H4 (cell line): ENCODE measurements at places on chromosomes 3 and 15. TPM values are rescaled to one million over a fixed set of nuclear protein-coding genes. Genes with fewer than 3 reads are reported as not detected.

DNA sequence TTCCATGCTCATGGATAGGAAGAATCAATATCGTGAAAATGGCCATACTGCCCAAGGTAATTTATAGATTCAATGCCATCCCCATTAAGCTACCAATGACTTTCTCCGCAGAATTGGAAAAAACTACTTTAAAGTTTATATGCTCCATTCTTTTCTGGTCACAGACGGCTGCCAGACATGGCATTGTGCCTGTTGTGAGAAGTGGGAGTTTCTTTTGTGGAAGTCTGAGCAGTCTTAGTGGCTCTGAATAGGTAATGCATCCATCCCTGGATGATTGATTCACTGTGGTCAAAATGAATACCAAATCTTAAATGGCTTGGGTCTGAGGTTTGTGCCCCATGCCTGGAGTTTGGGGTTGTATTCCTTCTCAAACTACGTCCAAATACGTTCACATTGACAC lies 274.5 kb upstream of the AZI2 start:
- no peak for DNase-seq

The CA12 gene
- total RNA-seq: 24.2 and 27.4 TPM in 2 replicates

DNA sequence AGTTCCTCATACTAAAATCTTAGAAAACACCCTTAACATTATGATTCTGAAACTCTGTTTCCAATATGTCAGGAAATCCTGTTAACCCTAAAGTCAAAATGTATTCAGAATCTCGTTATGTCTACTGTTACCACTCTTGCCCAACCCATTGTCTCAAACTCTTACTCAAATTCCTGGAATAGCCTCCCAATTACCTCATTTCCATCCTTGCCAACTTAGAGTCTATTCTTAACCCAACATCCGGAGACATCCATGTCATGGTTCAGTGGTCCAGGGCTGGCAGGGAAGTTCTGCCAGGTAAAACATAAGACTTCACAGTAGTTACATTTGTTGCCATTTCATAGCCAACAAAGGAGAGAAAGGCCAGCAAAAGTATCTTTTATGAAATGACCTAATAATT lies 593.9 kb downstream of the PYDC2 start:
- DNase-seq: peak; percentile 18

GRCh38 chr3:111571907-111572460 lies 23.2 kb downstream of the ZBED2 start:
- no peak for DNase-seq

DNA sequence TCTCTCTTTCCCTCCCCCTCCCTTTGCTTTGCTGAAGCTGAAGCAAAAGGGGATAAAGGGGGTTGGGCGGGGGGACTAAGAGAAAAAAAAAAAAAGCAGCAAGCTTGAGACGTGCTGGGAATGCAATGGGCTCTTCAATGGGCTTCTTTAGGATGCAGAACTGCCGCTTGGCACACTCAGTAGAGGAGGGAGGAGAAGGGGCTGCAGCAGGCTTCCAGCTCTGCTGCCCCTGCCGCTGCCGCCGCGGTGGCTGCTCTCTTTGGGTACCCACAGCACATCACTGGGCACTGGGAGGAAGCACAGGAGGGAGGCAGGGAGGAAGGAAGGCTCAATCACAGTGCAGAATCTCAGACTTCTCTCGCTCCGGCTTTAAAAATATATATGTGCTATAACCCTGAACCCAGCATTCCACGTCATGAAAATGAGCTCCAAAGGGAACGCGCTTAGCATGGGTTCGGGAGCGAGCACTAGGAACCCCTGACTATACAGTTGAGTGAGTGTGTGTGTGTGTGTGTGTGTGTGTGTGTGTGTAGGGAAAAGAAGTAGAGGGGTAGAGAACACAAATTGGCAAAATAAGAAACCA lies 3.5 kb downstream of the SLITRK3 start:
- no peak for DNase-seq

The PRSS50 gene
- not detected in 2 replicates for total RNA-seq

GRCh38 chr3:69850849-69851248 lies 111.6 kb downstream of the MITF start:
- no peak for DNase-seq

DNA sequence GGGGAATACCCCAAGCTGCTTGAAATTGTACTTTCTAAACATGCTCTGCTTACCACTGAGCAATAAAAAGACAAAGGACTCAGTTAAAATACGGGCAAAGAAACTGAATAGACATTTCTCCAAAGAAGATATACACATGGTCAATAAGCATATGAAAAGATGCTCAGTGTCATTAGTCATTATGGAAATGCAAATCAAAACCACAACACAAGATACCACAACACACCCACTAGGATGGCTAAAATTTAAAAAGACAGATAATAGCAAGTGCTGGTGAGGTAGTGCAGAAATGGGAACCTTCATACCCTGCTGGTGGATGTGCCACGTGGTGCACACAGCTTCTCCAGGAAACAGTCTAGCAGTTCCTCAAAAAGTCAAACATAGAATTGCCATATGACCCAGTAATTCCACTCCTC lies 21.3 kb downstream of the LRIG1 start:
- no peak for DNase-seq

The PDE8A gene
- total RNA-seq: 16.4 and 21.5 TPM in 2 replicates

GRCh38 chr3:190538288-190538687 lies 24.4 kb downstream of the IL1RAP start:
- DNase-seq: no peak

GRCh38 chr15:35783203-35783602 lies 237.2 kb upstream of the DPH6 start:
- no peak for DNase-seq

The POPDC2 gene
- 0.06 and 0.54 TPM in 2 replicates for total RNA-seq

The GABRR3 gene
- not detected in 2 replicates for total RNA-seq

- DNase-seq: peak; percentile 68
Observed at GRCh38 chr15:63473999-63474809, 30.2 kb upstream of the USP3 start.

The HTR3E gene
- total RNA-seq: not detected in 2 replicates

DNA sequence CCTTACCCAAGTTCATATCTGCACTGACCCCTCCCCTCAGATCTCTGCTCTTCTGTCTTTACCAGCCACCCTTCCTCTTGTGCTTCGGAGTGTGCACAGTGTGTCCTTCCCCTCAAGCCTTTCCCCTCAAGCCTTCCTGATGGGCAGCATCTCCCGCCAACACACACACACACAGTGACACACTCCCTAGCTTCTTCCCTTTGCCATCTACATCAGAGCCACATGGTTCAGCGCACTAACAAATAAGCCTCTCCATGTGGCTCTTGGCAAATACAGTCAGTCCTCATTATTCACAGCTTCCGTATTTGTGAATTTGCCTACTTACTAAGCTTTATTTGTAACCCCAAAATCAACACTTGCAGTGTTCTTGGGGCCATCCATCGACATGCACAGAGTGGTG lies 37.5 kb downstream of the SH3BP5 start:
- no peak for DNase-seq

The ATR gene
- 17.2 and 25.0 TPM in 2 replicates for total RNA-seq

The DUOX1 gene
- not detected in 2 replicates for total RNA-seq

DNA sequence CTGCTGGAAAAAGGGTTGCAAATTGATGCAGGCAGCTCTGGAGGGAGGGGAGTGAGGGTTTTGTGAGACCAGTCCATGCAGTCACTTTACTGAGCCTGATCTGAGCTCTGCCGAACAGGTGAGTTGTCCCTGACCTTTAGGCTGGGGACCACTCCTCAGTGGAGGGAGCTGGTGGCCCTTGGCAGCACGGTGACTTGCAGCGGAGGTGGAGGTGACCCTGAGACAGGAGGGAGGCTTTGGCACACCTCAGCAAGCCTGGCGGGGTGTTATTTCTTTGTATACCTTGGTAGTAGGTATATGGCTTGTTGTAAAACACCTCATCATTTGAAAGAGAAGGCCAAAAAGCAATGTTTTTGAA lies 43.5 kb downstream of the FGD5 start:
- no peak for DNase-seq

The ERICH6 gene
- 0.06 TPM in 1 of 2 replicates, not detected in the other for total RNA-seq

DNA sequence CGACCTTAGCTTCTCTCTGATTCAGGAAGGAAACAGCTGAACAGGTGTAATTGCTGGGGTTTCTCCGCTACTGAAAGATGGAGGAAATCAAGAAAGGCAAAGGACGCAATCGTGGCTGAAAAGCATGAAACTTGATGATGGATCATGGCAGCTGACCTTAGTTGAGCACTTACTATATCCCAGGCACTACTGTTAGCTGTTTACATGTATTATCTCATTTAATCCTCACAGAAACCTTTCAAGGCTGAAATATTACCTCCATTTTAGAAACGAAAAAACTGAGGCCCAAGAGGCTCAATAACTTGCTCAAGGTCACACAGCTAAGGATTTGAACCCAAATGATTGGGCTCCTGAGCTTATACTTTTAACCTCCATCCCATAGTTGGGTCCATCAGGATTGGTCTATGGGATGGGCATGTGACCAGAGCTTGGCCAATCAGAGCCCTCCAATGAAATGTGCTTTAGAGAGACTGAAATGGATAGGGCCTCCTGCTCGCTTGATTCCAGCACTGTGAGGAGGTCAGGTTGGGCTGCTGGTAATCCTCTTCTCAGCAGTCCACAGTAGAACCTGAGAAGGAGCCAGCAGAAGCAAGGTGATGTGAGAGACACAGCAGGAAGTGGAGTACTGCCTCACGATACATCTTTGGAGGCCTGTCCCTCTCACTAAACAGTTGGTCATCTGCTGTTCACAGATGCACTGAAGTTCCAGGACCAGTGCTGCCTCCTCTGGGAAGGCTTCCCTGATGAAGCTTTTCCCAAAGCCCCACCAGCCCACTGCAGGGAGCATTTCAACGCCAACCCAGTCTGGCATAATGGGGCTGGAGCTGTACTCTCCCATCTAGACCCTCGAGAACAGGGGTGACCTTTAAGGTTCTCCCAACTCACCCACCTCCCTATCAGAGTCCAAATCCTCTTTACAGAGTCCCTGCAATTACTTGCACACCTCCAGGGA lies 10.4 kb downstream of the CLN6 start:
- DNase-seq: no peak

The LRRC31 gene
- not detected in 2 replicates for total RNA-seq

The SKOR1 gene
- total RNA-seq: not detected in 2 replicates

The TRA2B gene
- 336 and 367 TPM in 2 replicates for total RNA-seq

The DPPA2 gene
- not detected in 2 replicates for total RNA-seq

GRCh38 chr3:160027541-160028195 lies 39.0 kb downstream of the IL12A start:
- DNase-seq: peak; percentile 67
